ENCODE measurements at places on chromosomes 16 and 17. TPM values are rescaled to one million over a fixed set of nuclear protein-coding genes. Genes with fewer than 3 reads are reported as not detected.

GRCh38 chr17:39999067-39999466, 16.2 kb upstream of the CSF3 start:
- H3K4me1 ChIP-seq, result no peaks in the 10 kb centered on the region
- no peaks in the 10 kb centered on the region for H3K27me3 ChIP-seq
- peaks cover 10% of the 10 kb centered on the region for H3K36me3 ChIP-seq
- no peak overlapping the region for H3K27ac ChIP-seq
- no peak for DNase-seq
- H3K4me3 ChIP-seq, result no peak overlapping the region

The NPTX1 gene
- 1.6 TPM for total RNA-seq

DNA sequence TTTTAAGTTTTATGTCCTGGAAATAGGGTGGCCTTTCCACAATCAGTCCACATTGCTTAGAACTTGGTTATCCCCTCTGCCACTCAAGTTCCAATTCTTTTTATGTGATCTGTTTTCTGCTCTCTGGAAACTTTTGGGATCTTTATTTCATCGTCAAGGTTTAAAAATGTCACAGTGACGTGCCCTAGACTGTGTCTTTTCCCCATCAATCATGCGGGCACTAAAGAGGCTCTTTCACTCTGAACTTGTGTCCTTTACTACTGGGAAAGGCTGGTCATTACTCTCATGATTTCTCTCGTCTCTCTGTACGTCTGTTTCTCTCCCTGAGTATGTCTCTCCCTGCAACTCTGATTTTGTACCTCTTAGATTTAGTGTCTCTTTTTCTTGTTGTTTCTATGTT, 189.8 kb upstream of the AXIN2 start:
- H3K27me3 ChIP-seq, result no peaks in the 10 kb centered on the region
- no peak overlapping the region for H3K4me3 ChIP-seq
- no peaks in the 10 kb centered on the region for H3K36me3 ChIP-seq
- no peak overlapping the region for H3K27ac ChIP-seq

GRCh38 chr17:64209356-64209941, 53.6 kb downstream of the TEX2 start:
- peaks cover 8% of the 10 kb centered on the region for H3K4me1 ChIP-seq
- H3K27me3 ChIP-seq, result peaks cover 2% of the 10 kb centered on the region
- H3K4me3 ChIP-seq, result no peak overlapping the region
- peaks cover 13% of the 10 kb centered on the region for H3K36me3 ChIP-seq
- H3K27ac ChIP-seq, result no peak overlapping the region
- no peak for DNase-seq

The ELMO3 gene
- 4.5 TPM for total RNA-seq

DNA sequence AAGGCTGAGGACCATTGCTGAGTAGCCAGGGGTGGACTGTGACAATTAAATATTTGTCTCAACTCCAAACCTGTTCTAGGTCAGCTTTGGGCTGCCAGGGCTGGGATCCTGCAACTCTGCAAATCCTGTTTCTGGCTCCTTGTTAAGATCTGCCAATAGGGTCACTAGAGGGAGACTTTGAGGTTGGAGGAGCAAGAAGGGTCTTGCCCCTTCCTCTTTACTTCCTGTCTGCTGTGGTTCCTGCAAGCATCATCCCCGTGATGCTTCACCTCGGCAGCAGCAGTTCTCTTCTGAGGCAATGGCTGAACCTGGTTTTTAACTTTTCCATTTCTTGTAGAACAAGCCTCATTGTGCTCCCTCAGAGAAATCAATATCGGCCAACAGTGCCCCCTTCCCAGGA, 124.6 kb downstream of the IRX5 start:
- H3K27me3 ChIP-seq, result peaks cover 40% of the 10 kb centered on the region
- H3K36me3 ChIP-seq, result no peaks in the 10 kb centered on the region
- DNase-seq, result no peak
- H3K27ac ChIP-seq, result no peak overlapping the region
- no peak overlapping the region for H3K4me3 ChIP-seq
- peaks cover 15% of the 10 kb centered on the region for H3K4me1 ChIP-seq

DNA sequence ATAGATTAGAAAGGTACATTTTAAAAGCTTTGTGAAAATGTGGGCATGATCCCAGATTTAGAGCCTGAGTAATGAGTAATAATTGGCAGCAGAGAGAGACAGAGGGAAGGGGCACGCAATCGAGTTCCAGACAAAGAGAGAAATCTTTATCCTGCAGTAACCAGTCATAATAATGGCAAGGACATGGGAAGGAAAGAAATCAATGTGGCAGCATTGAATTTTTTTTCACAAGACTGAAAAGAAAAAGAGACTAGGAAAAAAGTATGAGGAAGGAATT, 790.8 kb upstream of the SOX9 start:
- H3K36me3 ChIP-seq, result no peaks in the 10 kb centered on the region
- no peak for DNase-seq
- H3K4me3 ChIP-seq, result no peak overlapping the region
- no peak overlapping the region for H3K27ac ChIP-seq
- peaks cover 12% of the 10 kb centered on the region for H3K4me1 ChIP-seq

The TGFB1I1 gene
- total RNA-seq, result 8.8 TPM

The HBM gene
- not detected for total RNA-seq

- no peaks in the 10 kb centered on the region for H3K27me3 ChIP-seq
- H3K27ac ChIP-seq, result no peak overlapping the region
- no peak overlapping the region for H3K4me3 ChIP-seq
- H3K36me3 ChIP-seq, result no peaks in the 10 kb centered on the region
- DNase-seq, result no peak
Measured at GRCh38 chr17:65430209-65430833, 131.1 kb downstream of the AXIN2 start.

The KRT32 gene
- not detected for total RNA-seq

DNA sequence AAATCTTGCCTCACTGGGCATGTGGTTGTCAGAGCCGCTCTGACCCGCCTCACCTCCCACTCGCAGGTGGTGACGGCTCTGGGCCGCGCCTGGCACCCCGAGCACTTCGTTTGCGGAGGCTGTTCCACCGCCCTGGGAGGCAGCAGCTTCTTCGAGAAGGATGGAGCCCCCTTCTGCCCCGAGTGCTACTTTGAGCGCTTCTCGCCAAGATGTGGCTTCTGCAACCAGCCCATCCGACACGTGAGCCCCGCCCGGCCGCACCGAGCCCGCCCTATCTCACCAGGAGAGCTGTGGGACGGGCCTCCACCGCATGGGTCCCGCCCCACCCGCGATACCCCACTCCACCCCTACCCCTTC, 4.0 kb downstream of the TGFB1I1 start:
- peaks cover 92% of the 10 kb centered on the region for H3K27me3 ChIP-seq
- no peaks in the 10 kb centered on the region for H3K36me3 ChIP-seq
- peaks cover 29% of the 10 kb centered on the region for H3K4me1 ChIP-seq
- peak overlapping the region; percentile 77 for H3K4me3 ChIP-seq
- no peak overlapping the region for H3K27ac ChIP-seq

- H3K27me3 ChIP-seq, result peaks cover 2% of the 10 kb centered on the region
- H3K36me3 ChIP-seq, result no peaks in the 10 kb centered on the region
- no peak overlapping the region for H3K4me3 ChIP-seq
- H3K4me1 ChIP-seq, result peaks cover 23% of the 10 kb centered on the region
Measured at GRCh38 chr17:50288306-50288705, 14.0 kb downstream of the TMEM92 start.

The SHBG gene
- total RNA-seq, result 2.5 TPM

DNA sequence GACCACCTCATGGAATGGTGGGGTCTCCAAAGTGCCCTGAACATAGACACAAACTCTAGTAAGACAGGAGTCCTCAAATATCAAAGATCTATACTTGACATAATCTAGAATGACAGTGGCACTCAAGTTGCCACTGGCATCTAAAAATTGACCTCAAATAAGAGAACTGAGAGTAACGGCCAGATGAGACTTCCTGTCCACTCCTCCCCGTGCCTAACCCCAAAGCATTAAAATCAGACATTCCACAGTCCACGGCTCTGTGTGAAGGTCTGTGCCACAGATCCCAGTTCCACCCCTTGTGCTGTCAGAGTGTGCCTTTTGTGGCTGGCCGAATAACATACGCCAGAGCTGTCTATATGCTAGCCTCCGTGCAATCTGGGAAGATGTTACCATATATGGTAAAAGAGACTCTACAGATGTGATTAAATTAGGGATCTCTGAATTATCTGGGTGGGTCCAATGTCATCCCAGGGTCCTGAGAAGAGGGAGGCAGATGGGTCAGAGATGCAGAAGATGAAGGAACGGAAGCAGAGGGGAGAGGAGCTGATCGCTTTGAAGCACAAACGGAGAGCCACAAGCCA, 21.0 kb upstream of the EVPL start:
- H3K4me1 ChIP-seq, result peaks cover 15% of the 10 kb centered on the region
- no peaks in the 10 kb centered on the region for H3K27me3 ChIP-seq
- no peak for DNase-seq
- peaks cover 27% of the 10 kb centered on the region for H3K36me3 ChIP-seq
- H3K4me3 ChIP-seq, result no peak overlapping the region

DNA sequence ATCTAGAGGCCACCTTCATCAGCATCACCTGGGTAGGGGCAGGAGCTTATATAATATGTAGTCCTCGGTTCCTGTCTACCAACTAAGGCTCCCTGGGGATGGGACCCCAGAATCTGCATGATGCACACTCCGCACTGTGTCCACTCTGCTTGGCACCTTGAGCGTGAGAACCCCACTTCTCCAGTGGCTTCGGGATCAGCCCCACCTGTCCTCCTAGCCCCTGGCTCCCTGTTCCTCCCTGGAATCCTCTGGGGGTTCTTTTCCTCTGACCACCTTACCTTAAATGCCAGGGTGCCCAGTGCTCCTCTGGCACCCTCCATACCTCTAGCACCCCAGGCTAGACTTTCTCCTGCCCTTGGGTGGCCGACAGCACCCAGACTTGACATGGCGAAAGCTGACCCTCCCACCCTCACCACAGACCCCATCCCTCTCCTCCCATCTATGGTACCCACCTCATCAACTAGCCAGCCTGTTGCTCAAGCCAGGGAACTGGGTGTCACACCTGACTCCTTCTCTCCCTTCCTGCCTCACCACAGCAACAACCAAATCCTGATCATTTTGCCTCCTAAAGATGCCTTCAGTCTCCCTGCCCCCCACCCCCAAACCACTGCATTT, 2.8 kb upstream of the NXPH3 start:
- H3K36me3 ChIP-seq, result no peaks in the 10 kb centered on the region
- H3K4me3 ChIP-seq, result peak overlapping the region; percentile 75
- no peak overlapping the region for H3K27ac ChIP-seq
- peaks cover 22% of the 10 kb centered on the region for H3K4me1 ChIP-seq
- H3K27me3 ChIP-seq, result peaks cover 72% of the 10 kb centered on the region

The SLC52A1 gene
- total RNA-seq, result not detected

DNA sequence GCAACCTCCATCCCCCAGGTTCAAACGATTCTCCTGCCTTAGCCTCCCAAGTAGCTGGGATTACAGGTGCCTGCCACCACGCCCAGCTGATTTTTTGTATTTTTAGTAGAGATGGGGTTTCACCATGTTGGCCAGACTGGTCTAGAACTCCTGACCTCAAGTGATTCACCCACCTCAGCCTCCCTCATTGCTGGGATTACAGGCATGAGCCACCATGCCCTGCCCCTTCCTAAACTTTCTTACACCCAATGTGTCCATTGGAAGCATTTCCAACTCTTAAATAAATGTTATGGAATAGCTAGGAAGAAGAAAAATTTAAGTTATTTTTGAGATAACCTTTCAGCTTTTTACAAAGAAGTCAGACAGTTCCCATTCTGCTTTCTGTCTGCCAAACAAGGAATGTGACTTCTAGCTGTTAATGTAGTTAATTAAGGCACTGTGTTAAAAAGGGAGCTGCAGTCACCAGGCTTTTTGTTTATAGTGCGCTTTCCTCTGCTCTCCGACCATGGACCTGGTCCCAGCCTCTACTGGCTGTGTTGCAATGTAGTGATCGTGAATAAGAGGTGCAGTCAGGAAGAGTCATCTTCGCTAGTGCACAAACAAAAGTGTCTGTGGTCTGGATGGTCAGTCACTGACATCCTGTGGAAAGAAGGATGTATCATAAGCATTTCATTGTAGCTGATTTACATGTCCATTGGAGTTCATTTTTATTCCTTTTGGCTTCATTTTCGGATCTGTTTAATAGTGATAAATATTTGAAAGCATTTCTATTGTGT, 39.7 kb downstream of the USP10 start:
- H3K27ac ChIP-seq, result no peak overlapping the region
- no peaks in the 10 kb centered on the region for H3K27me3 ChIP-seq
- no peak overlapping the region for H3K4me3 ChIP-seq
- H3K36me3 ChIP-seq, result no peaks in the 10 kb centered on the region
- DNase-seq, result no peak
- H3K4me1 ChIP-seq, result peaks cover 36% of the 10 kb centered on the region

- H3K4me3 ChIP-seq, result no peak overlapping the region
- no peaks in the 10 kb centered on the region for H3K36me3 ChIP-seq
- no peak for DNase-seq
- H3K4me1 ChIP-seq, result peaks cover 18% of the 10 kb centered on the region
Measured at GRCh38 chr17:75116737-75117136, 7.0 kb downstream of the ARMC7 start.

- peak within 1 kb of the TSS; percentile 80 for H3K4me3 ChIP-seq
- peak; percentile 41 for DNase-seq
- H3K36me3 ChIP-seq, result no peaks in the 10 kb centered on the region
- peaks cover 58% of the 10 kb centered on the region for H3K27me3 ChIP-seq
- H3K27ac ChIP-seq, result no peak within 1 kb of the TSS
- H3K4me1 ChIP-seq, result peaks cover 18% of the 10 kb centered on the region
Measured at GRCh38 chr16:67430977-67431774, at the start of gene HSD11B2. Gene HSD11B2, plus strand, starts transcription at chr16:67431121. Its CDS starts 128 bp downstream, at chr16:67431249.

DNA sequence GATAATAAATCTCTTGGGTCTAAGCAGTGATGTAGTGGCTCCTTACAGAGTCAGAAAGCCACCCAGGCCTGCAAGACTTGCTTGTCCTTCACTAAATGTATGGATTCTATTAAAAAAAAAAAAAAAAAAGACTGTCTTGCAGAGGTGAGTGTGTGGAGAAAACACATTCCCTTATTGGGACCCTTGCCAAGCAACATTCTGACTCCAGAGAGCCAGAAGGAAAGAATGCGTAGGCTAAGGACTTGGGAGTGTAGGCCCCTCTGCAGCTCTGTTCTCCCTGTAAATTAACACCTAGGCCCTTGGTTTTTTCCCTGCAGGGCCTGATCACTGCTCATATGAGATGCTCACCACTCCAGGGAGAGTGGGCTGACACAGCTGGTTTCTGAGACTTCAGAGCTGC, 17.8 kb downstream of the SCPEP1 start:
- no peak overlapping the region for H3K4me3 ChIP-seq
- DNase-seq, result no peak
- no peaks in the 10 kb centered on the region for H3K4me1 ChIP-seq
- H3K27ac ChIP-seq, result no peak overlapping the region

- H3K27me3 ChIP-seq, result no peaks in the 10 kb centered on the region
- peaks cover 55% of the 10 kb centered on the region for H3K4me1 ChIP-seq
- H3K36me3 ChIP-seq, result peaks cover 15% of the 10 kb centered on the region
- DNase-seq, result no peak
Measured at GRCh38 chr17:48055531-48056245, 7.5 kb downstream of the NFE2L1 start.

GRCh38 chr17:8963647-8964258, 1.8 kb downstream of the PIK3R5 start:
- peaks cover 11% of the 10 kb centered on the region for H3K4me1 ChIP-seq
- no peak for DNase-seq
- no peak overlapping the region for H3K27ac ChIP-seq

The ARL5C gene
- total RNA-seq, result not detected

- DNase-seq, result no peak
- H3K36me3 ChIP-seq, result no peaks in the 10 kb centered on the region
- H3K27ac ChIP-seq, result no peak overlapping the region
- peak overlapping the region; percentile 81 for H3K4me3 ChIP-seq
- H3K27me3 ChIP-seq, result peaks cover 3% of the 10 kb centered on the region
Measured at GRCh38 chr17:40190197-40191021, 13.1 kb downstream of the RAPGEFL1 start.

GRCh38 chr17:38663125-38663751, 11.5 kb downstream of the EPOP start:
- H3K27me3 ChIP-seq, result peaks cover 6% of the 10 kb centered on the region
- no peaks in the 10 kb centered on the region for H3K36me3 ChIP-seq
- no peak overlapping the region for H3K27ac ChIP-seq
- DNase-seq, result peak; percentile 79
- peaks cover 24% of the 10 kb centered on the region for H3K4me1 ChIP-seq

The TAOK2 gene
- 67.7 TPM for total RNA-seq

Measured in neural crest cell (in vitro differentiated cells).